ENCODE measurements at places on chromosomes 16 and 17.

- DNase-seq: no peak
Observed at GRCh38 chr17:50830352-50830751, 5.0 kb upstream of the WFIKKN2 start.

GRCh38 chr16:31427441-31428278 lies 500 bp downstream of the COX6A2 start:
- peak; percentile 41 for DNase-seq

- peak; percentile 55 for DNase-seq
Observed at GRCh38 chr17:32350666-32351418, 885 bp downstream of the ZNF207 start.

GRCh38 chr17:10843811-10844210 lies 5.9 kb upstream of the PIRT start:
- DNase-seq: no peak

DNA sequence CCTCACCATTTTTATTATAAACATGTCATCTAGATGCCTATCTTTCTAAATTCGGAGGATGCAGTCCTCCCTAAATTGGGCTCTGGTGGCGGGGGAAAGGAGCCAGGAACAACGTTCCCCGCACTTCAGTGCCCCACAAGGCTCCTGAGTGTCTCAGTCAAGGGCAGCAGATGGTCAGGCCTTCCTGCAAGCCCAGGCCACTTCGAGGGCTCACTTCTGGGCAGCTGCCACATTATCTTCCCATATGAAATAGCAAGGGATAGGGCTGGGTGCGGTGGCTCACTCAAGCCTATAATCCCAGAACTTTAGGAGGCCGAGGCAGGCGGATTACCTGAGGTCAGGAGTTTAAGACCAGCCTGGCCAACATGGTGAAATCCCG lies 32.3 kb downstream of the FBXO31 start:
- no peak for DNase-seq

GRCh38 chr17:80025140-80025539 lies 10.5 kb downstream of the TBC1D16 start:
- DNase-seq: no peak

GRCh38 chr16:10881479-10882030 lies 4.6 kb downstream of the CIITA start:
- no peak for DNase-seq

GRCh38 chr17:83002118-83002805 lies 77.1 kb upstream of the METRNL start:
- DNase-seq: no peak

- no peak for DNase-seq
Observed at GRCh38 chr17:73814075-73814474, 169.8 kb upstream of the SDK2 start.

DNA sequence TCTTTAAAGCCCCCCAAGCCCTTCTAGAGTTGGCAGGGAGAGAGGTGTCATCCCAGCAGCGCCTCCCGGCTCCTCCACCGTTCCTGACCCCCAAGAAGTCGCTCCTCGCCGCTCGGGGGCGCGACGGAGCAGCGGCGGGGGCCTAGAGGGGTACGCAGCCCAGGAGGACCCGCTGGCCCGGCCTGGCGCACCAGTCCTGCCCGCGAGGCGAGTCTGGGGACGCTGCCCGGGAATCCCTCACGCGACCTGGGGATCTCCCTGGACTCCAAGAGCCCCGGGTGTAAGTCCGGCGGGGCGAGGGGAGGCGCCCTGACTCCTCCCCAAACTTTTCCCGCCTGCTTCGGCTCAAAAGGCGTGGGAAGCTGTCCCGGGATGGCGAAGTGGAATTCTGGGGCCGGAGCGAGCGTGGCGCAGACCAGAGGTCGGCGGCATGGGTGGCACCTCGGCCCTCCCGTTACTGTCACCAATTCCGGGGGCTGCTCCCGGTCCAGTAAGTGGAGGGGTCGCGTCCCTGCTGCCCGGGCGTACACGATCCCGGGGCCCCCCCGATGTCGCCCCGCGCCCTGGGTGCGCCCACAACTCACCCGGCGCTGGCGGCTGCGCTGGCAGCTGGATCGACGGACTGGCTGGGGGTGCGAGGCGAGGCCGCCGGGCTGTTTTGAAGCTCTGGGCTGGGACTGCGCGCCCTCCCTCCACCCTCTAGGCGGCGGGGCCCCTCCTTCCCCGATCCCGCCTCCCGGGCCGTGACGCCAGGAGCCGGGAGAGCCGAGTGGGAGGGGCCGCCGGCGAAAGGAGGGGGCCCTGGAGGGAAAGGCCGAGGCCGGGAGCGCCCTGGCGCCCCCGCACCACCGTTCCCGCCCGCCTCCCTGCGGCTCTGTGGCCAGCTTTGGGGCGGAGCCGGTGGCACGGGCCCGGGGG lies at the start of gene EMP2:
Gene EMP2 (minus strand): TSS at position 634 of the 918 bp plus-strand sequence. CDS start 32,981 bp downstream, outside the sequence.
- DNase-seq: peak; percentile 79

DNA sequence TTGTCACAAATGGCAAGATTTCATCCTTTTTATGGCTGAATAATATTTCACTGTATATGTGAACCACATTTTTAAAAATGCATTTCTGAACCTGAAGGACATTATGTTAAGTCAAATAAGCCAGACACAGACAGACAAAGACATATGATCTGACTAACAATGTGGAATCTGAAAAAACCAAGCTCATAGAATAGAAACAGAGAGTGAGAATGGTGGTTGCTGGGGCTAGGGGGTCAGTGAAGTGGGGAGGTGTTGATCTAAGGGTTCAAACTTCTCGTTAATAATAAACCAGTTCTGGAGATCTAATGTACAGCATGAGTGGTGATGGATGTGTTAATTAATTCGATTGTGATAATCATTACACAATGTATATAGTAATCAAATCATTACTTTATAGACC lies 475.1 kb downstream of the WWOX start:
- no peak for DNase-seq

- DNase-seq: no peak
Observed at GRCh38 chr17:358491-359151, 6.0 kb upstream of the RPH3AL start.

GRCh38 chr16:4690946-4691665 lies 2.3 kb upstream of the NUDT16L1 start:
- no peak for DNase-seq

DNA sequence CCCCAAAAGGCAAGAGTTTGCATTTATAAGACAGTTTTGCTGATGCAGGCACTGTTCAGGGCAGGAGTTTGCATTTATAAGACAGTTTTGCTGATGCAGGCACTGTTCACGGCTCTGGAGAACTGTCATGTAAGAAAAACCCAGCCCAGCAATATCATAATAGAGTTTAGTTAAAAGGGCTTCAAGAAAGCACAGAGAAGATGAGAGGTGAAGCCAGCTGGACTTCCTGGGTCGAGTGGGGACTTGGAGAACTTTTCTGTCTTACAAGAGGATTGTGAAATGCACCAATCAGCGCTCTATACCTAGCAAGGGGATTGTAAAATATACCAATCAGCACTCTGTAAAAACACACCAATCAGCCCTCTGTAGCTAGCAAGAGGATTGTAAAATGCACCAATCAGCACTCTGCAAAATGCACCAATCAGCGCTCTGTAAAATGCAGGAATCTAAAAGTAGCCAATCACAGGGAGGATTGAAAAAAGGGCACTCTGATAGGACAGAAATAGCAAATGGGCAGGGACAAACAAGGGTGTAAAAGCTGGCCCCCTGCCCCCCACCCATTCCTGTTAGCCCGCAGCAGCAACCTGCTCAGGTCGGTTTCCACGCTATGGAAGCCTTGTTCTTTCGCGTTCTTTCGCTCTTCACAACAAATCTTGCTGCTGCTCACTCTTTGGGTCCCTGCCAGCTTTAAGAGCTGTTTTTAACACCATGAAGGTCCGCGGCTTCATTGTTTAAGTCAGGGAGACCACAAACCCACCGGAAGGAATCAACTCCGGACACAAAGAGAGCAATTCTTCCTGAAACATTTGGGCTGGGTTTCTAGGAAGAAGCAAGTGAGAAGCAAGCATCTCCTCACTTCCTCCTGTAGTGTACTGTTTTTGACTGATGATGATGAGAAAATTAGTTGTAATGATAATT lies 1.8 kb upstream of the CBX1 start:
- no peak for DNase-seq

DNA sequence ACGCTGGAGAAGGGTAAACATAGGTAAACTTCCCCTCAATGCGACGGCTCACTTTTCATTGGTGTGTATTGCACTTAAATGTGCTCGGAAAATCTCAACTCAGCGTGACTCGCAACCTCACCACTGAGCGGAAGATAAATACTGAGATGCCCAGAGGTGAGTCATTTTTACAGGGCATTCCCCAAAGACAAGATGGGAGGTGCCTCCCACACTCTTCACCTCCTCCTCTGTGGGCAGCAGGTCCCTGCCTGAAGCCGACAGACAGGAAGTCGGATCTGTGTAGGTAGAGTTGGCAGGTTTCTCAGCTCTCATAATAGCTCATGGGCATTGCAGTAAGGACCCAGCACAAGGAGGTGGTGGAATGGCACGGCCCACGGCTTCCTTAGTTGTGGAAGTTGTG lies 274.6 kb upstream of the HSBP1 start:
- peak; percentile 56 for DNase-seq

- DNase-seq: peak; percentile 86
Observed at GRCh38 chr16:21260870-21261791, 17.0 kb downstream of the CRYM start.

DNA sequence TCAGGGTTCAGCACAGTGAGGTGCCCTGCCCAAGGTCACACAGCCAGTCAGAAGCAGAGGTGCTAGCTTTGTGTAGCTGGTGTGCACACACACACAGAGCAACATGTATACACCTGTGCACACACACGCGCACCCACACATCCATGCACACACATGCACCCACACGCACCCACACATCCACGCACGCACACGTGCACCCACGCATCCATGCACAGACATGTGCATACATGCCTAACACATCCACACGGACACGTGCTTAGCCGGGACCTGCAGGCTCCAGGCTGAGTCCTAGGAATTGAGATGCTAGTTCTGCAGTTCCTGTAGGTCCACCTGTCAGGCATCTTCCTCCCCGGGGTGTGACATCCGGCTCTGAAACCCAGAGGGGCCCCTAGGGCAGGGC lies 13.0 kb upstream of the DPEP1 start:
- no peak for DNase-seq

DNA sequence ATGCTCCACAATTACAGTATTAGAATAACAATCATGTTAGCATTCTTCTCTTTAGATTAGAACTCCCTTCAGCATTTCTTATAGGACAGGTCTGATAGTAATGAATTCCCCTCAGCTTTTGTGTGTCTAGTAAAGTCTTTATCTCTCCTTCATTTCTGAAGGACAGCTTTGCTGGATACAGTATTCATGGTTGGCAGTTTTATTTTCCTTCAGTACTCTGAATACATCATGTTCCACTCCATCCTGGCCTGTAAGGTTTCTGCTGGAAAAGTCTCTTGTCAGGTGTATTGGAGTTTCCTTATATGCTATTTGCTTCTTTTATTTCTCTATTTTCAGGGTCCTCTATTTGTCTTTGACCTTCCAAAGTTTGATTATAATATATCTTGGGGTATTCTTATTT lies 4.0 kb upstream of the ABCA10 start:
- DNase-seq: no peak

GRCh38 chr16:83933885-83934683 lies 19.0 kb upstream of the OSGIN1 start:
- DNase-seq: peak; percentile 62

DNA sequence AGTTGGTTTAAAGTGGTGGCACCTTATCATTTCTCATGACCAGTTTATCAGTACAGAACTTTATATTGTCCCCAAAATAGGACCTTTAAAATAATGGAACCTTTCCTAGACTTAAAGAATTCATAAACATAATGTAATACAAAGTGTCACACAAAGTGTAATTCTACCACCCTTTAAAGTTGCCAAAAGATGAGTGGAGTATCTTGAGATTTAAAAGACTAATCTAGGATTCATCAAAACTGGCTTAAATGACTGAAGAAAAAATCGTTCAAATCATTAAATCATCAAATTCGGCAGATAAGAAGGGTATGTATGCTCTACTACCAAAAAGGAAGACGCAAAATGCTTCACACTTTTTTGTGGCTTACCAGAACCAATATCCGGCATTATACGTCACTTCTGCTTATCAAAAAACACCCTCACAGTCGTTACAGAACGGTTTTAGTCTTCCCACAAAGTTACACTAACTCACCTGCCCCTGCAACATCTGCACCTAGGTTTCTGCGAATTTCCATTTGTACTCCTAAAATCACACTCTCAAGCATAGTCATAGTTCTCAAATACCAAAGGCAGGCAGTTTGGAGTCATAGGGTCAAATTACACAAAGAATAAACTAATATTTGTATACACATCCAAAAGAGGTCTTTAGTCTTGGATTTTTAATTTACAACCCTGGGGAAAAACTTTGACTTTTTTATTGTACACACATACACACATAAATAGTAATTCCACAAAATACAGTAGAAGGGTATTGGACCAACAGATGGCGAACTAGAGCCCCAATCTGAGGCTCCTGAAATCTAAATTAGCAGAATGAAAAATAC lies 1.4 kb upstream of the KANSL1 start:
- DNase-seq: peak; percentile 77

DNA sequence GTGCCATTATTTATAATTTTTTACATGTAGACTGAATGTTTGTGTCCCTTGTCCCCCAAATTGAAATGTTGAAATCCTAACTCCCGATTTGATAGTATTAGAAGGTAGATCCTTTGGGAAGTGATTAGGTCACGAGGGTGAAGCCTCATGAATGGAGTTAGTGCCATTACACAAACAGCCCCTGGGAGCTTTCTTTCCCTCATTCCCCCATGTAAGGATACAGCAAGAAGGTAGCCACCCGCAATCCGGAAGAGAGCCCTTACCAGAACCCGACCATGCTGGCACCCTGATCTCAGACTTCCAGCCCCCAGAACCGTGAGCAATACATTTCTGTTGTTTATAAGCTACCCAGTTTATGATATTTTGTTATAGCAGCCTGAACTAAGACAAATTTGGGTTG lies 143.2 kb downstream of the NPIPB5 start:
- DNase-seq: no peak

DNA sequence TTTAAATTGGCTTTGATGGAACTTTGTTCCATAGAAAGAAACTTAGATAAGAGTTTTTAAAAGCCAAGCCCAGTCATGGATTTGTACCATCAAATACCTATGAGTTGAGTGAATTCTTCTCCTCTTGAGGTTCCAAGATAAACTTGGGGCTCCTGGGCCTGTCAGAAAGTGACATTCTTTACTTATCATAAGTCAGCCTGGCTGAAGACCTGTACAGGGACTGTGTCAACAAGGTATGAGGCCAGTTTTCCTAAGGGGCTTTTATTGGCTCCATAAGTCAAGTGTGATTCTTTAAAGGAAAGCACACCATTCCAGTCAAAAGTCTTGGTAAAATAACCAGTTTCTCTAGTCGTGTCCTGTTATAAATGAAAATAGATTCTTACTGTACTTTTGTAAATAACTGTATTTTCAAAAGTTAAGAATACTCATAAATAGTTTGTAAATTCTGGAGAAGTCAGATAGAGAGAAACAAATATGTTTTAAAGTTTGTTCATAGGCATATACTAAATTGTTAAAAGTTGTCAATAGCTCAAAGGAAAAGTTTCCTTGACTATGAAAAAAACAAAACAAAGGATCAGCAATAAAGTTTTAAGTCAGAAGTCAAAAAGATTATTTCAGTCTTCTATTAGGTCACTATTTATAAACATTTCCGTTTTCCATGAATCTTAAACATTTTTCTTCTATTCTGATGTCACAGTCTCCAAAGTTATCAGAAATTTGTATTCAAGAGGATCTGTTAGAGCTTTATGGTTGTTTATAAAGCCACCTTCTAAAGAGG lies 22.5 kb upstream of the MYO1D start:
- DNase-seq: no peak

- DNase-seq: peak; percentile 89
Observed at GRCh38 chr17:66272811-66273585, 29.4 kb upstream of the PRKCA start.

Measured in fibroblast of skin of abdomen (primary cell).